ENCODE measurements at places on chromosomes 4 and X. TPM values are rescaled to one million over a fixed set of nuclear protein-coding genes. Genes with fewer than 3 reads are reported as not detected.

NONO gene
- total RNA-seq = 280 TPM

CSAG1 gene
- not detected for total RNA-seq

XPNPEP2 gene
- total RNA-seq = not detected

CLNK gene
- not detected for total RNA-seq

CHRDL1 gene
- total RNA-seq = 6.3 TPM

FHDC1 gene
- 2.3 TPM for total RNA-seq

GIMD1 gene
- not detected for total RNA-seq

MAGEA4 gene
- total RNA-seq = not detected

FDCSP gene
- not detected for total RNA-seq

RBMXL3 gene
- total RNA-seq = not detected

ARAP2 gene
- 64.2 TPM for total RNA-seq

CNKSR2 gene
- 0.43 TPM for total RNA-seq

CFAP99 gene
- total RNA-seq = not detected

RGN gene
- total RNA-seq = 0.43 TPM

PLS3 gene
- 243 TPM for total RNA-seq

CLDN22 gene
- total RNA-seq = not detected

CENPVL3 gene
- total RNA-seq = not detected

FBXW7 gene
- total RNA-seq = 86.3 TPM

VSIG4 gene
- total RNA-seq = not detected

SLC39A8 gene
- total RNA-seq = 9.0 TPM

BEX5 gene
- total RNA-seq = 1.2 TPM

USP17L27 gene
- total RNA-seq = not detected

SOWAHD gene
- 0.43 TPM for total RNA-seq

FAM241A gene
- total RNA-seq = 1.9 TPM

ATP8A1 gene
- total RNA-seq = 1.2 TPM

RIPPLY1 gene
- total RNA-seq = not detected

TREX2 gene
- total RNA-seq = 3.4 TPM

NUP62CL gene
- 3.1 TPM for total RNA-seq

LNX1 gene
- total RNA-seq = 1.7 TPM

SMAD1 gene
- 11.5 TPM for total RNA-seq

SSX2B gene
- total RNA-seq = not detected

G6PD gene
- total RNA-seq = 23.9 TPM

ERCC6L gene
- 0.48 TPM for total RNA-seq

FGF5 gene
- 8.0 TPM for total RNA-seq

NEUROG2 gene
- total RNA-seq = not detected

EXOC1L gene
- total RNA-seq = not detected

SLC49A3 gene
- 0.96 TPM for total RNA-seq

ARHGAP24 gene
- 8.2 TPM for total RNA-seq

TASL gene
- total RNA-seq = not detected

CXCR3 gene
- total RNA-seq = not detected

RTL9 gene
- not detected for total RNA-seq

ARHGEF38 gene
- total RNA-seq = 0.72 TPM

GPRASP1 gene
- 0.48 TPM for total RNA-seq

PCSK1N gene
- total RNA-seq = 0.21 TPM

DCAF16 gene
- 21.7 TPM for total RNA-seq

UCP1 gene
- under 0.01 TPM for total RNA-seq

FAM184B gene
- total RNA-seq = not detected

CCKAR gene
- total RNA-seq = not detected

DGKK gene
- not detected for total RNA-seq

SULT1E1 gene
- total RNA-seq = 0.24 TPM

FAM114A1 gene
- total RNA-seq = 50.1 TPM
